ENCODE measurements at places on chromosomes 7 and 10.

GRCh38 chr10:72089618-72090017 lies 1.3 kb upstream of the SPOCK2 start:
- DNase-seq: no peak

DNA sequence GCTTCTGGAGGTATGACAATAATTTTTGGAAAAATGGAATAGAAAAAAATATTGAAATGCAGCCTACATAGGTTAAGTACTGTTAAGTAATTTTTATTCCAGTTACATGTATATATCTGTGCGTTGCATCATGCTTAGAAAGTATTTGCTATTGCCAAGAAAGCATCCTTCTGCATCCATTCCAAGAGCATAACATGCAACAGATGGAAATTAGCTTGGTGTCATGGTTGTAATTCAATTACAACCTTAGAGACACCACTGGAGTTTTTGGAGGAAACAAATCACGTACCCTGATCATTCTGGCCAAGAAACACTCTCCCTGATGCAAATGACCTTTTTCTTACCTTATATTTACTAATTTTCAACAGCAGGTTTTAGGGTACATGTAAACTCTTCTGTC lies 1.7 kb downstream of the AKR1B1 start:
- no peak for DNase-seq

- peak; percentile 87 for DNase-seq
These were observed 115.3 kb downstream of the HIBADH start for GRCh38 chr7:27547401-27547800.

DNA sequence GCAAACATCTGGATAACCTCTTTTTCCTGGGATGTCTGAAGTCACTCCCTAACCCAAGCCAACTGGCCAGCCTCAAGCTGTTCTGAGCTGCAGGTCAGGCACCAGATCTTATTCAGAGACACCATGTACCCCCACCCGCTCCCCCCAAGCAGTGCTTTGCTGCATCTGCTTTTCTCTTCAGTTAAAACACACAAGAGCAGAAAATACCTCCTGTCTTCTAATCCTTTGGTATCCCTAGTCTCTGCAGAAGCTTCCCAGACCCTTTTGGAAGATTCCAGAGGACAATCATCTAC lies 3.0 kb downstream of the ZNF488 start:
- no peak for DNase-seq

GRCh38 chr10:48608279-48608681 lies 3.4 kb upstream of the ARHGAP22 start:
- DNase-seq: no peak

DNA sequence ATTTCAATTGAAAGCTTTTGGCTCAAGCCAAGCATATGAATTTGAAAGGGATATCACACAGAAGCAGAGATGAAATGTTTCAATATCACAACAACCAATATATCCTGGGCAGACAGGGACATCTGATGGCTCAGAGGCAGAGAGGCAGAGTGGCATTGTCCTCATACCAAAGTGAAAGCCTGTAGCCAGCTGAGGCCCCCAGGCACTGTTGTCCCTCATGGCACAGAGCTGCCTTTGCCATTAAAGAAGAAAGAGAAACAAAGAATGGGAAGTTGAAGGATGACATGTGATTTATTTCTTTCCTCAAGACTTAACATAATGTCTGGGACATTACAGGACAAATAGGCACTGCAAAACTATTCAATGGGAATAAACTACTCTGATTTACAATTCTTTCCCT lies 504.3 kb upstream of the PCDH15 start:
- no peak for DNase-seq

DNA sequence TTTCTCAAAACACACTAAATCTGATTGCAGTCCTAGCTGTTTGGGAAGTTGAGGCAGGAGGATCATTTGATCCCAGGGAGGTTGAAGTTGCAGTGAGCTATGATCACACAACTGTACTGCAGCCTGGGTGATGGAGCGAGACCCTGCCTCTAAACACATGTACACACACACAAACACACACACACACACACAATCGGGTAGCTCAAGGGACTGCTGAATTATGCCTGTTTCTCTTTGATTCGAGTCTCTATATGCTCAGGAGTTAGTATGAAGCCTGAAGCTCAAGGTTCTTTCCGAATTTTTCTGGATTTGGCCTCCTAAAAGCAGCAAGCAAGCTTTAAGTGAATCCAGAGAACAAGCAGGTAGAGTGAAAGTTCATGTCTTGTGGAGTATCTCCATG lies 22.5 kb downstream of the PRTFDC1 start:
- no peak for DNase-seq

- no peak for DNase-seq
These were observed 371.9 kb downstream of the ZWINT start for GRCh38 chr10:55989188-55989587.

DNA sequence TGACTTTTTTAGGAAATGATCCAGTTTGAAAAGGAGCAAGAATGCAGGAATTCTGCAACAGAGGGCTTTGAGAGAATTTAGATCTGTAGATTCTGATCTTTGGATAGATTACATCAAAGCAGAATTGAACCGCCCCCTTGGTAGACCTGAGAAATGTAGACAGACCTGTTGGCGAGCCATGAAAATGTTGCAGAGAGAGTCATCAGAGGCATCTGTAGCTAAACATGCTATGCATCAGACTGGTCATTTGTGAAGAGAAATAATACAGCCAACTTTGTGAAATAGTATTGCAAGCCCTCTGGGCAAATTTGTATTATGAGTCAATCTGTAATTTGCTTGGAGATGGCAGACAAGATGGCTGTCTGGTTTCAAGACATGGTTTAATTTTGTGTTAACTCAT lies 4.3 kb upstream of the C1GALT1 start:
- DNase-seq: no peak

DNA sequence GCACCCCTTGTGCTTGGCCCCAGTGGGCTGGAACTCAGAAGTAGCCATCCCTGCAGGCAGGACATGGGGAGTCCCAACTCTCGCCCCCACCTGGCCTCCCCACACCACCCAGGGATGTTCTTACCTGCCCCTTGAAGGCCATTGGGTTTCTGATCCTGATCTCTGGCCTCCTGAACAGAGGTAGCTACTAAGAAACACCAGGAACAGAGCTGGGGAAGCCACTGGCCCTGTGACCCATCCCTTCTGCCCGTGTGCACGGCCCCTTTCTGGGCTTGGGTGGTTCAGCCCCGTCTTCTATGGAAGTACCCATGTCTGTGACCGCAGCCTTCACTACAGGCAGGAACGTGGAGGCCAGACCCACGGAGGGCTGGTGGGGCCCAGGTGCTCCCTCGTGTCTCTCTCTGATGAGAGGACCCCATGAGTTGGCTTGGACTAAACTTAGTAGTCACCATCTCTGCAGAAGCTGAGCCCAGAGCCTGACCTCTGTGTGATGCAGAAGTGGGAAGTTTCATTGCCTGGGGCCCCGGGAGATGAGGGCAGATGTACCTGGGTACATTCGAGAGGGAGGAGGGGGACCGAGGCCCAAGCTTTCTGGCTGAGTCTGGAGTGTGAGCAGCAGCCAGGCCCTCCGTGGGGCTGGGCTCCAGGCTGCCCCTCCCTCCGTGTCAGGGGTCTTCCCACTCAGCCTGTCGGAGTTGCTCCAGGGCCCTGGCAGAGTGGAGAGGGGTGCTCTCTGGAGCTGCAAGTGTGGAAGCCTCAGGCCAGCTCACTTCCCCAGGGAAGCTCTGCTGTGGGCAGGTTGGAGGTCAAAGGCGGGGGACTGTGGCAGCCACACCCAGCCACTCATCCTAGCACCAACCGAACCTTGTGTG lies 81.0 kb downstream of the MKI67 start:
- DNase-seq: no peak

DNA sequence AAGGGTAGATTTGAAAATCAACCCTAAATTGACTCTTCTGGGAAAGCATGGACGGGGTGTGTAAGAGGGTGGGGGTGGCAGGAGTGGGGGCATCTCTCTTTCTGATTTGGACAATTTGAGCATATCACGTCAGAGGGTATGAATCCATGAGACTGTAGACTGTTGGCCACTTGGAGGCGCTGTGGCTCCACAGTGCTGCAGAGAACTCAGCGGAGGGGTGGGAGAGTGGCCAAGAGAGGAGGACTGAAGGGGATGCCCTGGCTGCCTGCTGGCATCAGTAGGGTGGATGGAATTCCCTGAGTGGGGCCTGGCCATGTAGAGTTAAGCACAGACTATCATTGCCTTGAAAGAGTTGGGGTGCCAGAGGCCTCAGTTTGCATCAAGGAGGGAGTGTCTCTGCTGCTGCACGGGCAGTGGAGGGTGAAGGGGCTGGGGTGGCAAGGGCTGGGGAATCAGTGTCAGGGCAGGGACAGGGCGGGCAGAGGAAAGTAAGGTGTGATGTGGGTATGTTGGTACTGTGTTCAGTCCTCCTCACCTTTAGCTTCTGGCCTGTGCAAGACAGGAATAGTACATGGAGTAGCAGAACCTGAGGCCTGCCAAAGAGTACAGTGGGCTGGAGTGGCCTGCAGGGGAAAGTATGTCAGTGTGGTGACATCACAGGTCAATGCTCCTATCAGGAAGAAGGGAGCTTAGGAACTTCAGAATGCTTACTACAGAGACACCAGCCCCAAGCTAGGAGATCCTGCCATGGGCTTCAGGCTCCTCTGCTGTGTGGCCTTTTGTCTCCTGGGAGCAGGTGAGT lies 133.5 kb upstream of the PRSS58 start:
- peak; percentile 17 for DNase-seq

DNA sequence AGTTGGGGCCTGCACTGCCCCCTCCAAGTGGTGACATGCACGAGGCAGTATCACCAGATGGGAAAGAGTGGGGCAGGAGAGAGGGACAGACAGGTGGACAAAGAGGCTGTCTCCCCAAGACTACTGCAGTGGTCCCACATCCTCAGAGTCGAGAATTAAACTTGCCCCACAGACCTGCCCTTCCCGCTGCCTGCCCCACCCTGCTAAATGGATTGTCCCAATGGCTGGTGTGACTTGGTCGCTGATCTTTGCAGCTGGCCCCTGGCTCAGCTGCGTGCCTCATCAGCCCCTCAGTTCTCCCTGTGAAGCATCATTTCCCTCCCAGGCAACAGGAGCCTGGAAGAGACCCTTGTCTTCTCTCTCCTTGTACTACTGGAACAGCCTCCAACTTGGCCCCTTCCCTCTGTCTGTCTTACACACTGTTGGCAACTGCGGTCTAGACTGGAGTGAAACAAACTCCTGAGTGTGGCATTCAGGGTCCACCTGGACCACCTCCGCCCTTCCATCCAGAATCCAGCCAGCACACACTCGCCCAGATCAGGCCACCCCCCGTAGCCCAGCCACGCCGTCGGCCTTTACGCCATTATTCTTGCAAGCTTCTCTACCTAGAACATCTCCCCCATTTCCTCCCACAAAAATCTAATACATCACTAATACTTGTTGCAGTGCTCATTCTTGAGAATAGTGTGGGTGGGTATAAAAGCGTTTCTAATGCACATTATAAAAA lies 275.1 kb downstream of the CELF2 start:
- DNase-seq: no peak

DNA sequence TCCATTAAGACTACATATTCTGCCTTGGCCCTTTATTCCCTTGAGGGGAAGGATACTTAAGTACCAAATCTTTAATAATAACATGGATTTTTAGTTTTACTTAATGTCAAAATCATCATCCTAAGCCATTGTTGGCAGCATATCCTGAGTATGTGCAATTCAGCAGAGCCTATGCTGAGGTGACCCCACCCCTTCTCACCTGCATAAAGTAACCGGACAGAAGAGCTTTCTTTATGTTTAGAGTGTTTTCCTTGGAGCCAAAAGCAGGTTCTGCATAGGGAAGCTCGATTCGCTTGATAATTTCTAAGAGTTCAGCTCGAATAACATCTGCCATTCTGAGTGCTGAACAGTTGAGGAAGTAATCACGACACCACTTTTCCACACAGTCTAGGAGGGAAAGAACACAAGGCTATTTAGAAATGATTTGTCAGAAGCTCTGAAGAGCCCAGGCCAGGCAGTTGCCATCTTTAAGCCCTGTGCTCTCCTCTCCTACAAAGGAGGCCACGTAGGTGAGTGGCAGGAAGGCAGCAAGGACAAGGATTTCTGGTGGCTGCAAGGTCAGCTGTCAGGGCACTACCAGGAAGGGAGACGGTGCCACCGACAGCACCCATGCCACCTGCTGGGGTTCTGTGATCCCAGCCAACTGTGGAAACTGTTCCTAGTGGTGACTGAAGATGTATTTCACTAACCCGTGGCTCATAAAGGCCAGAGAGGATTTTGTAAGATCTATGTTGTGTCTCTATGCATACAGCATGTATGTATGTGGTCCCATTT lies 15.6 kb downstream of the BCCIP start:
- no peak for DNase-seq

- no peak for DNase-seq
These were observed 28.8 kb upstream of the SLC26A4 start for GRCh38 chr7:107631588-107632491.

GRCh38 chr7:48108959-48109847 lies 20.1 kb downstream of the UPP1 start:
- DNase-seq: no peak

GRCh38 chr10:92219559-92219958 lies 71.3 kb downstream of the CPEB3 start:
- DNase-seq: no peak

DNA sequence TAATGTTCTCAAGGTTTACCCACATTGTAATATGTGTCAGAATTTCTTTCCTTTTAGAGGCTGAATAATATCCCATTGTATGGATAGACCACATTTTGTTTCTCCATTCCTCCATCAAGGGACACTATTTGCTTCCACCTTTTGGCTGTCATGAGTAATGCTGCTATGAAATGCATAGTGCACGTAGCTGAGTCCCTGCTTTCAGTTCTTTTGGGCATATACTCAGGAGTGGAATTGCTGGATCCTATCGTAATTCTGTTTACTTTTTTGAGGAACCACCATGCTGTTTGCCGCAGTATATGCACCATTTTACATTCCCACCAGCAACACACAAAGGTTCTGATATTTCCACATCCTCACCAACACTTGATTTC lies 60.0 kb downstream of the PRF1 start:
- DNase-seq: no peak

DNA sequence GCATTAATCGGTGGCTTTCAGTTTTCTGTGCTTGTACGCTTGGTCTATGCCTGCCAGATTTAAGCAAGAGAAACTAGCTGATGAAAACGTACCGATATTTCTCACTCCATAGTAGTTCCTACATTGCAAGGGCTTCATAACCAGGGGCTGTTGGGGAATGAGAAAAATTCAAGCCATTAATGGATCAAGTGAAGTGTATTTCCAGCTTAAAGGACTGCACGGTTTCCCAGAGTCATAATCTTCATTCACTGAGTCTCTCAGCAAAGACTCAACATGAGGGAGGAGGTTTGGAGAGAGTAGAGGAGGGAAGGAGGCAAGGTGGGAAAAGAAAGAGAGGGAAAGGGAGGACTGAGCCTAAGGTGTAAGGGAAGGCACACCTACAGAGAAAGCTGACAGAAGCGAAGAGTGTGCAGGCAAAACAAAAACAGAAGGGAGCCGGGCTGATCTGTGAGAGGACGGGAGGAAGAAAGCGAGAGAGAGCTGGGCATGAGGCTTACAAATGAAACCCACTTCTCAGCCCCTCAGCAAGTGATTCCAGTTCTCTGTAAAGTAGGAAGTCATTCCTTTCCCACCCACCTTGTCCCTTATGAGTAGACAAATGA lies 625 bp downstream of the GIMAP2 start:
- DNase-seq: no peak

All from amniotic epithelial cell (primary cell).